ENCODE measurements at places on chromosomes 5 and 9. TPM values are rescaled to one million over a fixed set of nuclear protein-coding genes. Genes with fewer than 3 reads are reported as not detected.

GRCh38 chr5:90015584-90016018 lies 394.0 kb downstream of the CETN3 start:
- no peak for DNase-seq

Gene FST
- not detected for polyA plus RNA-seq

GRCh38 chr9:70672161-70672649 lies 257.7 kb upstream of the KLF9 start:
- no peak for DNase-seq

Gene BSPRY
- 1.9 TPM for polyA plus RNA-seq

DNA sequence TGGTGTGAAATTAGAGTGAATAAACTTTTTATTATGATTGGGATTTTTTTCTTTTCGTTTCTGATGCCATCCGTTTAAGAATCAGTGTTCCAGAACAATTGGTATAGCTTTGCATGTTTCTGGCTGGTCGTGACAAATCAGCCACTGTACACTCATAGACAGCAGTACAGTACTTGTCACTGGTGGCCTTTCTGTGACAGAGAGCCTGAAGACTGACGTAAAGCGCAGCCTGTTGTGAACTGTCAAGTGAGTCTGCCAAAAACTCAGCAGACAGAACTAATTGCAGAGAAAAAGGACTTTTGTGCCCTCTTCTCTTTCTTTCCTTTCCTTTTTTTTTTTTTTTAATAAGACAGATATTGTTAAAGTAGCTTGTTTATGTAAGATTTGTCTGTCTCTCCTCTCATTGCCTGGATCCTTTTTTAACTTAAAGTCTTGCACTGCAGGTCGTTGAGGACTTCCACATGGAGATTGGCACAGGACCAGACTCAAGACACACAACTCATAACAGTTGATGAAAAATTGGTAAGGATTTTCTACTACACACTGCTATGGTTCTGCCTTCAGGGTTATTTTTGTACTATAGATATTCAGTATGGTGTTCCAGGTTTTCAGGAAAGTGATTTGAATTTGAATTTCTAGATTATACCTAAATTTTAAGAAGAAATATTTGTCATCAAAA lies 42.7 kb downstream of the NDUFS4 start:
- DNase-seq: no peak

- DNase-seq: peak; percentile 9
Measured at GRCh38 chr5:14946815-14947620, 75.4 kb upstream of the ANKH start.

- no peak for DNase-seq
Measured at GRCh38 chr5:110752953-110753352, 14.1 kb downstream of the SLC25A46 start.

DNA sequence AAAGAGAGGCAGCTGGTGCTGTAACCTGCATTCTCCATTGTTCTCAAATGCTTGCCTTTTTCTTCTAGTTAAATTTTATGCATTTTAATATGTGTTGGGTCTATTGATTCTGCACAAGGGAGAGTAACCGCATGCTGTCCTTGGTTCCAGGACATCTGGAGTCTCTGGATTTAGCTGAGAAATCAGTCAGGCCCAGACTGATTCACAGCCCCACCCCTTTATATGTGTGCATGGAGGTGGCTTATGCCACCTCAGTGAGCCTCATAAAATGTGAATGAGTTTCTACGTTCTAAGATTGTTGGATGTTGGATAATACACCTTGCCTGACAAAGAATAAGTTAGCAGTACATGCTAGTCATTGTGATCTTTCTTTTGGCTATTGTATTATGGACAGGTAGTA lies 110.1 kb upstream of the PANK3 start:
- no peak for DNase-seq

Gene RPL35
- 774 TPM for polyA plus RNA-seq

Gene RAPGEF6
- 17.5 TPM for polyA plus RNA-seq

- DNase-seq: peak; percentile 91
Measured at GRCh38 chr5:180803181-180804128, 849 bp upstream of the MGAT1 start.

GRCh38 chr5:76701298-76701697 lies 14.6 kb upstream of the F2R start:
- DNase-seq: no peak

- no peak for DNase-seq
Measured at GRCh38 chr9:116303886-116304538, 150.4 kb downstream of the PAPPA start.

DNA sequence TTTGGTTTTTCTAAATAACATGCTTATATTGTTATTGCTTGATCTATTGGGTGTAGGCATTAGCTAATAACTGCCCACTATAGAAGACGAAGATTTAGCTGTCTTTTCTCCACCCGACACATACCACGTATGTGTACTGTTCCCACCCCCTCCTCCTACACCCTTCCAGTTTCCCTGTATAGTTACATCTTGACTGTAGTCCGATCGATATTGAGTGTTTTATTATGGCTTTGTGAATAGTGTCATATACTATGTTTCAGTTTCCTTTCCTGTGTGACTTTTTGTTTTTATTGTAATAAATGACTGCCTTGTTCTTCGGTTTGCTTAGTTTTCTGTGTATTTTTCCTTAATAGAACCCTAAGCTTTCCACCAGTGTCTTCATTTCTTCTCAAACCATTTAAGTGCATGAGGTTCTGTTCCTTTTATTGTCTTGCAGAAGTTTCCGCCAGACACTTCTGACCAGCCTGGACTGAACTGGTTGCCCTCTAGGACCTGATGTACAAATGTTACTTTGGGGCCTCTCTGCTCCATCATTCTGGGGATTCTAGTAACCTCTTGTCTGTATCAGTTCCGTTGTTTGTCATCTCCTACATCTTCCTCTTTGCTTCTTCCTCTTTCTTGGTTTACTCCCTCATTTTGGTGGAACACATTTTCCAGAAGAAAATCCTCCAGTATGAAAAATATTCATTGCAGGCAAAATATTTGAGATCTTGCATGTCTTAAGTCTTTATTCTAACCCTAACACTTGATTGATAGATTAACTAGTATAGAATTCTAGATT lies 61.8 kb downstream of the PRKACG start:
- no peak for DNase-seq

GRCh38 chr5:156896546-156896945 lies 46.5 kb downstream of the PPP1R2B start:
- no peak for DNase-seq

- DNase-seq: no peak
Measured at GRCh38 chr5:22663134-22663533, 190.0 kb downstream of the CDH12 start.

GRCh38 chr5:57986761-57987341 lies 473.0 kb downstream of the PLK2 start:
- no peak for DNase-seq

DNA sequence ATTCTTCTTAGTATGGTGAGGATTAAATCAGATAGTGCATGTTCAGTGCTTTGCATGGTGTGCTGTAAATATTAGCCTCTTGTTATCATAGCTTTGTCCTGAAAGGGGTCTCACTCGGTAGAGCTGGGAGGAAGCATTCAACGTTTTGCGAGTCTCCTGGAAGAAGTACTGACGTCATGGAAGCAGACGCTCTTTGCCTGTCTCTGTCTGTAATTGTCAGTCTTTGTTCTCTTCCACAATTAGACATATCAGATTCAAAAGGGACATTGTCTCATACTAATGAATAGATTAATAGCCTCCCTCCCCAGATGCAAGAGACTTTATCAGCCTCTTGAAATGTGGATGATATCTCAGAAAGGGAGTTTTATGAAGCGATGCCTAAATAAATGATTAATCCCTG lies 91.8 kb upstream of the CXCL14 start:
- DNase-seq: no peak

GRCh38 chr9:131651160-131651559 lies 88.7 kb downstream of the RAPGEF1 start:
- DNase-seq: no peak

- DNase-seq: no peak
Measured at GRCh38 chr5:138661991-138662434, 86.8 kb upstream of the HSPA9 start.

DNA sequence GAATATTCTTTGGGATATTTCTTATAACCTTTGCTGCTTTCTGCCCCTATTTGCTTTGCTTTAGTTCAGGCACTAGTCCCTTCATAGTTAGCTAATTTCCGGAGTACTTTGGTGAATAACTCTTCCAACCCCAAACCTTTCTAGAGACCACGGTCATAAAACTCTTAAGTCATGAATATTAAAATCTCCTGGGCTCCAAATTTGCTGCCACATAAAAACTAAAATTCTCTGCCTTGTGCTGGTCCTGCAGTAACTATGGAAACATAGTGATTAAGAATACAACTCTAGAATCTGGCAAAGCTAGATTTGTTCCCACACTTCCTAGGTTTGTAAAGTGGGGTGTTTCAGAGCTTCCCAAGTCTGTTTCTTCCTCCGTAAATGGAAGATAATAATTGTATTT lies 10.0 kb upstream of the ACTBL2 start:
- no peak for DNase-seq

All from immature natural killer cell (primary cell).